ENCODE measurements at places on chromosomes 7 and 10.

- no peak for DNase-seq
Measured at GRCh38 chr10:107072028-107072427, 92.5 kb downstream of the SORCS1 start.

DNA sequence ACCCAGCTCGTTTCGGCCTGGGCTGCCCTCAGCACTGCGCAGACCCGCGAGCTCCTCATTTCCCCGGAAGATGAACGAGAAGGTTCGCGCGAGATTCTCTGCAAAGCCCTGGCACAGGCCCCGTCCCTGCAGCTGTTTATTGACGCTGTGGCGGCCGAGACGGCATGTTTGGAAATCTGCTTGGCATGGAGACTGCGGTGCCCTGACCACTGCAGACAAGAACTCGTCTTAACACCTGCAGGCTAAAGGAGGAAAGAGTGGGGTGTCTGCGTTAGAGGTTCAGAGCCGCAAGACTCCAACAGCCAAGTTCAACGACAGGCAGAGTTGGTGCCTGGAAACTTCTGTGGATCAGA lies 125.6 kb downstream of the DNAJB6 start:
- DNase-seq = no peak

GRCh38 chr7:87216701-87217508 lies 2.6 kb downstream of the TMEM243 start:
- peak; percentile 70 for DNase-seq

- no peak for DNase-seq
Measured at GRCh38 chr10:28668363-28669226, 8.7 kb upstream of the BAMBI start.

DNA sequence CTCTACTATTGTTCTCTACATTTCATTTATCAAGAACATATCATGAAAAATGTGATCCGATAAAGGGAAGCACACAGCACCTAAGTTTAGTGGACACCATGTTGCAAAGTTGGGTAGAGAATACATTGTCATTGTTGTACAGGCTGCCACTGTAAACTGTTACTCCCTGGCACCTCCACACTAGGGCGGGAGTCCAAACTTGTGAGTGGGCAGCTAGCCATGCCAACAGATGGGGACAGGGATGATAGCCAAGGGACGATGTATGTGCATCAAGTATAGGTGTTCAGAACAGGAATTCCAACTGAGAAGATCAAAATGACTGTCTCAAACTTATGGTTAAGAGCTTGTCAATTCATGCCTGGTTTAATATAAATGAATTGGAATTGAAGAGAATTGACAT lies 31.1 kb upstream of the COMMD3 start:
- DNase-seq = no peak

- DNase-seq = no peak
Measured at GRCh38 chr7:143485094-143485493, 7.4 kb downstream of the TAS2R41 start.

- no peak for DNase-seq
Measured at GRCh38 chr10:91768123-91768522, 30.1 kb upstream of the TNKS2 start.

DNA sequence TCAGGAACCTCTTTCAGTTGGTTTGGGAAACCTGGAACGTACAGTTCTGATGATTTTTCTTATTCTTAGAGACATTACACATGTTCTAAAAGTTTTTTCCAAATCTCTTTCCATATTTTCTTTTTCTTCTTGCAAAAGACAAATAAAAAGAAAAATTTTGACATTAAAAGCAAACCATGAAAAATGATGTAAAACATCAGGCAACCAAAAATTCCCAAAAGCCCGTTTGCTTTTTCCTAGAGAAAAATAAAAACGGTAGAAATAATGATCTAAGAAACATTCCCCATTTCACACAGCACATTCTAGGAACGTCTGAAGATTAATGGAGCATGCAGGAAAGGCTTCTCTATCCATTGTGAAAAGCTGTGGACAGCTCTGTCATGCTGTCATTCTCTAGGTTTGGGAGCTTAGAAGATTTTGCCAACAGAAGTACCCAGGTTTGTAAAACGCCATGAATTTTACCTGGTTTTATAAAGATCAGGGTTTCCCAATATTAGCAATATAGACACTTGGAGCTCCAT lies 11.2 kb upstream of the PRTFDC1 start:
- DNase-seq = no peak

- DNase-seq = peak; percentile 68
Measured at GRCh38 chr10:28241741-28242399, 61.0 kb downstream of the MPP7 start.

DNA sequence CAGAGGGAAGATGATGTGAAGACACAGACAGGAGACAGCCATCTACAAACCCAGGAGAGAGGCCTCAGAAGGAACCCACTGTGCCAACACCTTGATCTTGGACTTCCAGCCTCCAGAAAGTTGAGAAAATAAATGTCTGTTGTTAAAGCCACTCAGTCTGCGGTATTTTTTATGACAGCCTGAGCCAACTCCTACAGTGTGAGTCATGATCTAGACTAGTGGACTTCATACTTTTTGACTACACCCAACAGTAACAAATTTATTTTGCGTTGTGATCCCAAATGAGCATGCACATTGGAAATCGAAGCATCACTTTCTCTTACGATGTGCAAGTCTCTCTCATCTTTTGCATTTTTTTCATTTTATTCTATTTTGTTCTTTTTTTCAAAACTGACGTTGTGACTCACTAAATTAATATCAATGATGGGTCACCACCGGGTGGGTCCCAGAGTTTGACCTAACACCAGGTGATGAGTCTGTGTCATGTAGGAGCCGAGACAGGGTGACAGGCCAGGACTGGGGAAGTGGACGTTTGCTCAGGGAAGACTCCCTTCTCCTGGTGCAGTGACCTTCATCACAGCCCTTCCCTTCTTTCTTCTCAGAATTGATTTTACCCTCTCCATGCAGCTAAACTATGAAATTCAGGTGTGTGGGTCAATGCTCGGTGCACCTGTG lies 28.9 kb downstream of the PHYH start:
- DNase-seq = no peak

DNA sequence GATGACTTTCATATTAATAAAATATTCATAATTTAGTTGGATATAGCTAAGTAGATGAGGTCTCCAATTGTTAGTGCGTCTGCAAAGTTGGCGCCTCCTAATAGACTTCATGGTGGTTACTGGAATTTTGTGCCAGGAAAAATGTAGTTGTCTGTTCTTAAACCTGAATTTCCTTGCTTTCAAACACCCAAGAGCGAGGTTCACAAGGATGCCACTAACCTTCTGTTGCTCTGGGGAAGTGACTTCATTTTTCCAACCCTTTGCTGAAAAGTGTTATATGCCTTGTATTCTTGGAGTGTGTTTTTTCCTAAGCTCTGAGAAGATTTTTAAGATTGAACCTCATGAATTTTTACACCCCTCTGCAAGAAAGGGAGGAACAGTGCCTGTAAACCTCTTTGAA lies 98.9 kb upstream of the GLCCI1 start:
- no peak for DNase-seq

- no peak for DNase-seq
Measured at GRCh38 chr10:94065362-94065761, 71.6 kb downstream of the PLCE1 start.

DNA sequence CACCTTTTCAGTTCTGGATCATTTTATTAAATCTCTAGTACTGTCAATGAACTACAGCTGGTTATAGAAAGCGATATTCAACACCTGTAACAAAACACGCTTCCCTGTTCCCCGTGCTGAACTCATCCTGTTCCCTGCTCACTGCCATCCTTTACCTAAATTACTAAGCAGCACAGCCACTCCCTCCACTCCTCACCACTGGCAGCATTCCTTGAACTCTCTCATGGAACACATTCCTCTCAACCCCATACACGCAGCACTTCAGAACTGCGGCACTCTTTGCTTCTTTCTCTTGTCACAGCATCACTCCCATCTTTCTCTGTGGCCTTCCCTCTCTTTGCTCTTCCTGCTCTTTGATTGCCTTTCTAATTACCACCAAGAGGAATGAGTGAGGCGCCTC lies 27.4 kb downstream of the RELN start:
- no peak for DNase-seq

DNA sequence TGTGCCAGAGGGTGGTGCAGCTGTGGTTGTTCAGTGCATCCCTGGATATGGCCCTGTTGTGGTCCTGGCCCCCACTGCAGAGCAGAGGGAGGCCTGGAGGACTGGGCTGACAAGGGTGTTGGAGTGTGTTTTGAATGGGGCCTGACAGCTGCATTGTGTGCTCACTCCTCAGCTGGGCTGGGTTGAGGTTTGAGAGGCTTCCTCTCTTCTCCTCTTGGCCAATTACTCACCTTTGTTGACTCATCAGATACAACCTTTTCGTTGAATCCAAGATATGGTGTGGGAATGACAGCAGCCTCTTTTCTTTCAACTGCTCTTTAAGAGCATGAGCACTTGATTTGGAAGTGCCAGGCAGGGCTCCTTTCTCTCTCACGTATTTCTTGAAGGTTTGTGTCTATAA lies 228.5 kb upstream of the COBL start:
- DNase-seq = no peak

GRCh38 chr10:84008878-84009277 lies 130.4 kb upstream of the GHITM start:
- peak; percentile 47 for DNase-seq

DNA sequence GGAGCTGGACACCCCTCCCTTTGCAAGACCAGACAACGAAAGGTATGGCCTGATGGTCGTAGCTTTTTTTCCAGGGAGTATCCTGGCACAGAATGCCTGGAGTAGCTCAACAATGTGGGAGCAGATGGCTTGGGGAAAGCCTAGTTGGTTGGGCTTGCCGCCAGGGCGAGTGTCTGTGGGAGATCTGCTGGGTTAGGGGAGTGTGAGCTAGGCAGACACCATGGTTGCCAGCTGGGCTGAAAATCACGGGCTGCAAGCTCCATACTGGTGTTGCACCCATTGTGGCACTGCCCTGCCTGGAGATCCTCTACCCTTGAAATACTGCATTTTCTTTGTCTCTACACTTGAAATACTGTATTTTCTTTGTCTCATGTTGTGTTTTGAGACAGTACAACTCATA lies 538.3 kb downstream of the PCDH15 start:
- DNase-seq = no peak

GRCh38 chr7:1569833-1570632 lies at the start of gene PSMG3:
PSMG3 (minus strand) TSS chr7:1570032; CDS start chr7:1569339, 693 bp downstream.
- DNase-seq = peak; percentile 94

GRCh38 chr7:137685433-137686164 lies 161.2 kb downstream of the DGKI start:
- DNase-seq = no peak

DNA sequence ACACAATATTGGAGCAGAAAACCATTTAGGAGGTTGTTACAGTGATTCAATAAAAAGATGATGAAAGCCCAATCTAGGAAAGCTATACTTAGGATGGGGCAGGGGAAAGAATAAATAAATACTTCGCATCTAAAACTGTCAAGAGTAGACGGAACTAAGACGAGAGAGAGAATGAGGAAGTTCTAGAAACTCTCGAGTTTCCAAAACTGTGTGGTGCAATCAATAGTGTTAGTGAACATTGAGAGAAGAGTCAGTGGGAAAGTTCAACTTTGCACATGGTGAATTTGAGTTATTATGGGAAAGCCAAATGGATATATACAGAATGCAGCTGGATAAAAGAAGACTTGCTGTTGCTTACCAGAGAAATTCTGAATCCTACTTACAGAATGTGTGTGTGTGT lies 133.8 kb upstream of the MEOX2 start:
- no peak for DNase-seq

- DNase-seq = no peak
Measured at GRCh38 chr7:117555260-117555659, 75.4 kb downstream of the CFTR start.

- DNase-seq = no peak
Measured at GRCh38 chr7:124208642-124209041, 175.8 kb upstream of the TMEM229A start.

DNA sequence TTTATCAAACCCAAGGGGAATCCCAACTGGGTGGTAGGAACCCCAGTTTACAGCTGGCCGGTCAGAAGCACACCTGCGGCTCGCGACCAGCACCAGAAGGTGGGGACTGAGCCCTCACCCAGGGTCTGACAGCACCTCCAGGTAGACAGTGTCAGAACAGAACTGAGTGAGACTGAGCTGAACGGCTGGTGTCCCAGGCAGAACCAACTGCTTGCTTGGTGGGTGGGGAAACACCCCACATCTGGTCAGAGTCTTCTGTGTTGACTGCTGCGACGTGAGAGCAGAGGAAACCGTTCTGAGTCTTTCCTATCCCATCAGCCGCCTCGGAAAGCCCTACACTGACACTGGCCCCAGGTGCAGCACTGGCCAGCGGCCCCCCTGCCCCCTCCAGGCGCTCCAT lies 160.7 kb downstream of the MAD1L1 start:
- no peak for DNase-seq

DNA sequence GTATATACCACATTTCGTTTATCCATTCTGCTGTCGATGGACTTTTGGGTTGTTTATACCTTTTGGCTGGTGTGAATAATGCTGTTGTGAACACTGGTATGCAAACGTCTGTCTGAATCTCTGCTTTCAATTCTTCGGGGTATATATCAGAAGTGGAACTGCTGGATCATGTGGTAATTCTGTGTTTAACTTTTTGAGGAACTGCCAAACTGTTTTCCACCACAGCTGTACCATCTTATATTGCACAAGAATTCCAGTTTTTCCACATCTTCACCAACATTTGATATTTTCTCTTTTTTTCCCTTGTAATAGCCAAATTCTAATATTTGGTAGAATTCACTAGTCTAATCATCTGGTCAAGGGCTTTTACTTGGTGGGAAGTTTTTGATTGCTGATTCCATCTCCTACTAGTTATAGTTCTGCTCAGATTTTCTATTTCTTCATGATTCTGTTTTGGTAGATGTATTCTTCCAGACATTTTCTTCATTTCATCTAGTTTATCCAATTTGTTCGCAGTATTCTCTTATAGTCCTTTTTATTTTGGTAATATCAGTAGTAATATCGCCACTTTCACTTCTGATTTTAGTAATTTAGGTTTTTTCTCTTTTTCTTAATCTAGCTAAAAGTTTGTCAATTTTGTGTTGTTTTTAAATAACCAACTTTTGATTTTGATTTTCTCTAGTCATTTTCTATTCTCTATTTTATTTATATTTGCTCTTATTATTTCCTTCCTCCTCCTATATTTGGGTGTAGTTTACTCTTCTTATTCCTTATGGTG lies 271.2 kb downstream of the ZEB1 start:
- no peak for DNase-seq

DNA sequence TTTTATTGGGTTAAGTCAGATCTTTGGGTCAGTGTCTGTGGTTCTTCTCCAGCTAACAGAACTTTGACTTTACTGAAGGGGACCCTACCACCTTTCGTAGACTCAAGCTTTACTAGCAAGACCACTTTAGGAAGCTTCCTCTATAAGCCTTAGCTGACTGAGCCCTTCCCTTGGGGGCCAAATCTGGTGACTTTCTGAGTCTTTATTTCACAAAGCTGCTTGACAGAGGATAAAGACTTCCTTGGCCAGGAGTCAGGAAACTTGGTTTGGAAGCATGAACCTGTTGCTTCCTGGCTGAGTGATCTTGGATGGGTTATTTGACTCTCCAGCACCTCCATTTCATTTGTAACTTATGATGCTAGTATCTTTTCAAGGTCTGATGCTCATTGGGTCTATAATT lies 466.7 kb downstream of the TYW1 start:
- no peak for DNase-seq

GRCh38 chr10:117662126-117662525 lies 119.6 kb downstream of the EMX2 start:
- no peak for DNase-seq

- DNase-seq = no peak
Measured at GRCh38 chr10:69142983-69143382, 19.0 kb downstream of the VPS26A start.

GRCh38 chr7:158508802-158509385 lies 78.7 kb downstream of the PTPRN2 start:
- no peak for DNase-seq

- DNase-seq = no peak
Measured at GRCh38 chr10:117545141-117546019, 2.8 kb downstream of the EMX2 start.

Data from MM.1S (cell line).